ENCODE measurements at places on chromosomes 2 and 18.

DNA sequence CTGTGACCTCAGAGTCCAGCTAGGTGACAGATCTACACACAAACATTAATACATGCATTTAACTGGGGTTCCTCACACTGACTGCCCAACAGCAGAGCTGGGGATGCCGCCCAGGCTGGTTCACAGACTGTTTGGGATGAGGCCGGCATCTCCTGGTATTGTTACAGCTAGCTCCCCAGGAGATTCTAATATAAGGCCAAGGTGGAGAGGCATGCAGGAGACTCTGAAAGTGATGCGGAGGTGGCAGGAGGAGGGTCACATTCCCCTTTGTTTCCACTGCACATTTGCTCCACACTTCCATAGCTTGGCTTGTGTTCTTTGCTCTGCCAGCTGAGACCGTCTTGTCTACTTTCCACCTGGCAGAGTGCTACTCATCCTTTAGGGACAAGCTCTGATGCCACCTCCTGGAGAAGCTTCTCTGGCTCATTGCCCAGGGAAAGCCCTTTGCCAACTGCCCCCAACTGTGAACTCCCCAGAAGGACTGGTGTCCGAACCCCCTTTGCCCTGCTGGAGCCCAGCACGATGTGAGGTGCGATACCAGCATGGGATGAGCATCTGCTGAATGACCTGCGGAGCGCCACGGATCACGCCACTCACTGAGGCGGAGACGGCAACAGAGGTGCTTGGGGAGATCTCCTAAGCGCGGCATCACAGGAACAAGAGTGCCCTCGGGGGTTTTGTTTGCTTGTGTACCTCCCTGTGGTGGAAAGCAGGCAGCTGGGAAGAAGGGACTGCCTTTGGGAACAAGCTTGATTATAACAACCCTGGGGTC is 88.8 kb downstream of the UXS1 start:
- DNase-seq: no peak

- no peak for DNase-seq
Observed at GRCh38 chr2:113848758-113849415, 41.0 kb upstream of the ACTR3 start.

GRCh38 chr2:200314976-200315567 is 8.6 kb downstream of the SPATS2L start:
- DNase-seq: no peak

DNA sequence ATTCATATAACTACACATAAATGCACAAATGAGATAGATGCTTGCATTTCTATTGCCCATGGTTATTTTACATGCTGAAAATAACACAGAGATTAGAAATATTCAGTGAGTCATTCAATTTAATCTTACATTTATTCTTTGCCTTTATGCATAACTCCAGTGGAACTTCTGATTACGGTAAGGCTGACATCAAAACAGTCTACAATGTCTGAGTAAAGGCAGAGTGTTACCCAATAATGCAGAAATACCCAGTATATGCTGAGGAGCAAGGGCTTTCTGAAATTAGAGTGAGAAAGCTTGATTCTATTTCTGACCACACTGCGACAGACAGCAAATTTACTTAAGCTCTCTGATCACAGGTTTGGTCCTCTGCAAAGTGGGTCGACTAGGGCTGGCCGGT is 9.2 kb downstream of the NMI start:
- no peak for DNase-seq

DNA sequence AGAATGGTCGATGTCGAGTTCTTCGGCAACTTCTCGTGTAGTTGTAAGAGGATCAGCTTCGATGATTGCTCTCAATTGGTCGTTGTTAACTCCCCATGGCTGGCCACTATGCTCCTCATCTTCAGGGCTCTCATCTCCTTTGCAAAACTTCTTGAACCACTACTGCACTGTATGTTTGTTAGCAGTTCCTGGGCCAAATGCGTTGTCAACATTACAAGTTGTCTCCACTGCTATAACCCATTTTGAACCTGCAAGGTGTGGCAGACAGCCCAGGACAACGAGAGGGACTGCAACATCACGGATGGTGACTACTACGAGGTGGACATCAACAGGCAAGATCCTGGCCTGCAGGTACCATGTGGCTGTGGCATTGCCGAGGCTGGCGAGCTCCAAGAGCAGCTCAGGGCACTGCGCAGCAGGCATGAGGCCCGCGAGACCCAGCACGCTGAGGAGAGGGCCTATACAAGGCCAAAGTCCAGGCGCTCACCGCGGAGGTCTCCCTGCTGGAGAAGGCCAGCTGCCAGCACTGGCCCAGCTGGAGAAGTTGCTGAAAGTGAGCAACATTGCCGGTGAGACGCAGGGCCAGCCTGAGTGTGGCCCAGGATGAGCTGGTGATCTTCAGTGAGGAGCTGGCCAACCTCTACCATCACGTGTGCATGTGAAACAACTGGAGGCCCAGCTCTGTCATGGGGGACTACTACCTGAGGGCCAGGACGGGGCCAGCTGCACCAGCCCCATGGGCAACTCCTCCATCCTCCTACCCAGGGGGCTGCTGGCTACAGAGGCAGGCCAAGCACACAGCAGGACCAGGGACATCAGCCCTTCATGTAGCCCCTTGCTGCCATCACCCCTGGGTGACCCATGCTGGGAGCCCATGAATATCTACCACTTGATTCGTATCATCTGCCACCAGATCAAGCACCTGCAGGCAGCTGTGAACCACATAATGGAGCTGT is 20.2 kb downstream of the CLK1 start:
- no peak for DNase-seq

DNA sequence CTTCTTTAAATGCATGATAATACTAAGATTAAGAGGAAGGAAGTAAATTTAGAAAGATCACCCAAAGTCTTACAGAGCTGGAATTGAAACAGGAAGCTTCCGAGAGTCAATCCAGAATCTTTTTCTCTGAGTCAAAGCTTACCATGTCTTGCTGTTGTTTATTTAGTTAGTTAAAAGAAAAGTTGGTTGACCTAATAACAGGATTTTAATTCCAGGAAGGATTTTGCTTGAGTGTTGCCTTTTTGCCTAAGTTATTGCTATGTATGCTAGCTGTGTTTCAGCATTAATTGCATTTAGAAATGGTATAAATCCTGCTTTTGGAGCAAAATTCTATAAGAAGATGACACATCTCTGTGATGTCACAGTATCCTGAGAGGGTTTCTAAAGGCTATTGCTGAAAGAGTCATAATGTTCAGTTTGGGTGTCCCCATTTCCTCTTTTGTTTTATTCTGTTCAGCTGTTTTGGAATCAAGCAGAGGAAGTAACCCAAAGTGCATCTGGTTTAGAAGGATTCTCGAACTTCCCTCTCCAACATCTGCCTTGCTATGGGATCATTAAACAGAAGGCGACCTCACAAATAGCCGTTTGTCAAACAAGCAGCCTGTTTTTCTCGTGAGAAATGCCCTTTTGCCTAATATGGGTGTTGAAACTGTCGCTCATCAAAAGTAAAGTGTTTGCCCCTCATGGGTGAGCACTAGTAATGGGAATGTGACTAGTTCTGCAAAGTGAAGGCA is 271.5 kb upstream of the MMADHC start:
- DNase-seq: no peak

DNA sequence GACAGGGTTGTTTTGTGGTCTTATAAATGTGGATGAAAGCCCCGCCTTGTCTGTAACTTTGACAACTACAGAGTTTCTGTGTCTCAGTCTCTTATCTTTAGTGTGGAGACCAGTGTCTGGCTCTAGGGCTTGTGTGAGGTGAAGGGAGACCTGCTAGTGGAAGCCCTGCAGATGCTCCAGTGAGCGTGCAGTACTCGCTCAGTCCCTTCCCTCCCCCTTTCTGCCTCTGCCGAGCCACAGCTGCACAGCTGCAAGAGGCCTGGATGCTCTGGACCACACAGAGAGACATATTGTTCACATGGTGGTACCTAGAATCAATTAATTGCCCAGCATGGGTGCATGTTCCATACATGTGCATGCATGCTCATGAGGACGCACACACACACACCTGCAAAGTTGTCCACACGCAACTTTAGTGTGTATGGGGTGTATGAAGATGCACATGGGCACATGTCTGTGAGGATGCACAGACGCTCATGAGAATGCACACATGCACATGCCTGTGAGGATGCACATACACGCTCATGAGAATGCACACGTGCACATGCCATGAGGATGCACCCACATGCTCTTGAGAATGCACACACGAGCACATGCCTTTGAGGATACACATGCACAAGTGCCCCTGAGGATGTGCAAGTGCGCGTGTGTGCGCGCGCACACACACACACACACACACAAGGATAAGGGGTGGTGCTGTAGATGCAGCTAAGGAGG is 282.1 kb upstream of the HS6ST1 start:
- no peak for DNase-seq

GRCh38 chr2:74078466-74078865 is 69.2 kb downstream of the BOLA3 start:
- DNase-seq: no peak

DNA sequence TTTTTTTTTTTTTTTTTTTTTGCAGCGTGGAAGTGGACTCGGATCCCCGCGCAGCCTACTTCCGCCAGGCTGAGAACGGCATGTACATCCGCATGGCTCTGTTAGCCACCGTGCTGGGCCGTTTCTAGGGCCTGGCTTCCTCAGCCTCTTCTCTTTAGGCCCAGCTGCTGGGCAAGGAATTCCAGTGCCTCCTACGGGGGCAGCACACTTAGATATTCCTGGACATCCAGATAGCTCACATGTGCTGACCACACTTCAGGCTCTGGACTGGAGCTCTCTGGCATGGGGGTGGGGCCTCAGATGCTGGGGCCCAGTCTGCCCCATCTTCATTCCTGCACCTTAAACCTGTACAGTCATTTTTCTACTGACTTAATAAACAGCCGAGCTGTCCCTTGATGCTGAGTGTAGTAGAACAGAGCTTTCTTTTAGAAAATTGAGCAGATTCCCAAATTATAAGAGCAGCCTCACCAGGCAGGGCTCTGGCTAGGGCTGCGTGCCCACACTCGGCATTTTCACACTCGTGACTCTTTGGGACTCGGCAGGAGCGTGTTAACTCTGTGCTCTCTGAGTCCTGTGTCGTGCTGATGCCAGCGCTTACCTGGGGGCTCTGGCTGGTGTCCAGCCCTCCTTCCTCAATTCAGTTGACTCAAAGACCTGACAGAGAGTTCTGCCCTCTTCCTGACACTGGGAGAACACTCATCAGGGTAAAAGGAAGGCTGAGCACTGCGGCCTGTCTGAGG is 19.3 kb downstream of the SLC30A3 start:
- no peak for DNase-seq

GRCh38 chr2:196504788-196505187 is 134.7 kb upstream of the CCDC150 start:
- no peak for DNase-seq

DNA sequence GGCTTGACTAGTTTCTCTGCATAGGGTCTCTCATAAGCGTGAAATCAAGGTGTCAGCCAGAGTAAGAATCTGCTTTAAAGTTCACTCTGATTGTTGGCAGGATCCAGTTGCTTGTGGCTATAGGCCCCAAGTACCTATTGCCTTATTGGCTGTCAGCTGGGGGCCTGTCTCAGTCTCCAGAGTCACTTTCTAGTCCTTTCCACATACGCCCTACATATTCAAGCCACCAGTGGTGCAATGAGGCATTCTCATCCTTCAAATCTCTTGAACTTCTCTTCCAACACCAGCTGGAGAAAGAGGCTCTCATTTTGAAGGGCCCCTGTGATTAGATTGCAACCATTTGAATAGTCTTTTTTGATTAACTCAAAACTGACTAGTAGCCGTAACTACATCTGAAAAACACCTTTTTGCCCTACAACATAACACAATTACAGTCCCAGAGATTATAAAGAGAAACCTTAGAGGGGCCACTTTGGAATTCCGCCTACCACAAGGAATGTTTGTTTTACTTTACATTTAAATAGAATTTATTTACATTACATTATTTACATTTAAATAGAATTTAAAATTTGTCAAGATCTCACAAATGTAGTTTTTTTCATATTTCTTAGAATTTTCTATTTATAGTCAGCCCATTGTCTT is 520.1 kb downstream of the DSC3 start:
- no peak for DNase-seq

DNA sequence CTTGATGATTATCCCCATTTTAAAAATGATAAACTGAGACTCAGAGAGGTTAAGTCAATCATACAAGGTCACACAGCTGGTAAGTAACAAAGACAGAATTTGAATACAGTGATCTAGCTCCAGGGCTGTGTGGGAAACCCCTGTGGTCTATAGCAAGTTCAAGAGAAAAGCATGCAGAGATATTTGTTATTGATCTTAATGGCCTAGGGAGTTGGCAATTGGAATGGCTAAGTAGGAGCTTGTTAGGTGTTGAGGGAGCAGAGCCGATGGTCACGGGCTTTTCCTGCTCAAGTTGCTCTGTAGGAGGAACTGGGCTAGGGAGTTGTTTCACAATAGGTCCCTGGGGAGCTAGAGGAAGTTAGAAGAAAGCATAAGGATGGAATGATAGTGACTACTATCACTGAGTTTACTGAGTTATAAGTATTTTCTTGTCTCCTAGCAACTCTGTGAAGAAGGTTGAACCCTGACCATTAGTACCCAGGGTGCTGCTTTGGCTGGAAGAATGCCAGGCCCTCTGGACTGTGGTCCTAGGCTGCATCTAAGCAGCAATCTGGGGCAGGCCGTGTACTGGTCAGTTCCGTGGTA is 30.0 kb downstream of the RNF125 start:
- no peak for DNase-seq

DNA sequence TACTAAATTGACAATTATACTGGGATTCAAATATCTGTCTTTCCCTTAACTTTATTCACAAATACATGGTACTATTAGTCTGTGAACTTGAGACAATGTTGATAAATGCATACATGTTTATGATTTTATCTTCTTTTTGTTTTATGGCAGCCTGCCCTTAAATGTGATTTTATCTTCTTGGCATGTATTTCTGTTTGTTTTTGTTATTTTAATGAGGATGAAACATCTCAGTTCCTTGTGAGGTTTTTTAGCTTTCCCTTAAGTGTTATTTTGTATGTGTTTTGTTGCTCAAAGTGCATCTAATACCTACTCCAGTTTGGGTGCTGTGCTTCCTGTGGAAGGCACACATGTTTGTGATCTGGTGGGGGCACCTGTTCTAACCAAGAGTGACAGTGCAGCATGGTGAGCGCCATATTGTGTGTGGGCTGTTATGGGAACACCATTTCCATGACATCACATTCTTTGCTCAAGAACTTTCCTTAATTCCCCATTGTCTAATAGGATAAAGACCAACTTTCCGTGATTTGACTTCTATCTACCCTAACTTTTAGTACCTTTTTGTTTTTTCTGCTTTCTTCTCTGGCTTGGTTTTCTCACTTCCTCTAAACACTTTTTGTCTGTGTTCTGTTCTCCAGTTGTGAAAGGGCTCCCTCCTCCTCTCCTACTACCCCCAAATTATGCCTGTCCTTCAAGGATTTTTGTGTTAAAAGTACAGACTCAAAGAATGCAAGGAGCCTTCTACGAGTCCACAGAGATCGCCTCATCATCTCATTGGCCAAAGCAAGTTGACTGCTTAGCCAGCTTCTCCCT is 162.1 kb upstream of the TTC39C start:
- no peak for DNase-seq

- DNase-seq: no peak
Observed at GRCh38 chr2:974054-974453, 23.4 kb downstream of the SNTG2 start.

GRCh38 chr2:119544939-119545475 is 758 bp downstream of the CFAP221 start:
- DNase-seq: no peak

Measured in coronary artery (tissue), 2 donors.